ENCODE measurements at places on chromosomes 6 and 20.

DNA sequence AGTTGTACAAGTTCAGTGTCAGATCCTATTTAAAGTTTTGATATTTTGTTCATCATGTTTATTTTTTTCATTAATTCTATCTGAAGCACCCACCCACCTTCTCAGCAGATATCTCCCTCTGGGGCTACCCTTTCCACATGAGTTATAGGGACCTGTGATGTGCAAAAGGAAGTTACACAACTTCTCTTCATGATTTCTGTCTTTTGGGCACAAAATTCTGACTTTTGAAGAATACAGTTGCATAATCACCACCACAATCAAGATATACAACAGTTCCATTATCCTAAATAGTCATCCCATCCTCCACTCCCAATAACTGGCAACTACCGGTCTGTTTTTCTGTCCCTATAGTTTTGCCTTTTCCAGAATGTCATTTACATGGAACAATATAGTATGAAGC is 13.8 kb upstream of the FUCA2 start:
- no peak for DNase-seq

DNA sequence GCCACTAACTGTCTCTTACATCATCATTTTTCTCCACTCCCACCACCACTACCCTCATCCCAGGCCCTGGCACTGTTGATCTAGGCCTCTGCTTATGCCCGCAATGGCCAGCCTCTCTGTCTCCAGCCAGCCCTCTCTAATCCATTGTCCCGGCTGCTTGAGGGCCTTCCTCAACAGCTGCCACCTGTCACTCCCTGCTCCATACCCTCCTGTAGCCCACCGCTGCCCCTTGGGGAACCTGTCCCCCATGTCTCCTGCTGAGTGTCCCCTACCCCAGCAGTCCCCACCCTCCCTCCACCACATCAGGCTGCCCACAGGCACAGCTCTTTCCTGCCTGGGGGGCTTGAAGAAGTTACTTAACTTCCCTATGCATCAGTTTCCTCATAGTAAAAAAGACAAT is 13.4 kb downstream of the TEAD3 start:
- no peak for DNase-seq

- no peak for DNase-seq
These were observed 76.7 kb downstream of the MYB start for GRCh38 chr6:135257631-135258405.

GRCh38 chr6:168469521-168469920 is 28.5 kb downstream of the SMOC2 start:
- no peak for DNase-seq

GRCh38 chr20:44336086-44336485 is 757 bp upstream of the R3HDML start:
- no peak for DNase-seq

GRCh38 chr20:44247131-44247571 is at the start of gene GDAP1L1:
Gene GDAP1L1 (plus strand): TSS chr20:44247308. CDS start chr20:44247335, 27 bp downstream.
- DNase-seq: no peak

- DNase-seq: no peak
These were observed 2.8 kb downstream of the PREX1 start for GRCh38 chr20:48824830-48825565.

DNA sequence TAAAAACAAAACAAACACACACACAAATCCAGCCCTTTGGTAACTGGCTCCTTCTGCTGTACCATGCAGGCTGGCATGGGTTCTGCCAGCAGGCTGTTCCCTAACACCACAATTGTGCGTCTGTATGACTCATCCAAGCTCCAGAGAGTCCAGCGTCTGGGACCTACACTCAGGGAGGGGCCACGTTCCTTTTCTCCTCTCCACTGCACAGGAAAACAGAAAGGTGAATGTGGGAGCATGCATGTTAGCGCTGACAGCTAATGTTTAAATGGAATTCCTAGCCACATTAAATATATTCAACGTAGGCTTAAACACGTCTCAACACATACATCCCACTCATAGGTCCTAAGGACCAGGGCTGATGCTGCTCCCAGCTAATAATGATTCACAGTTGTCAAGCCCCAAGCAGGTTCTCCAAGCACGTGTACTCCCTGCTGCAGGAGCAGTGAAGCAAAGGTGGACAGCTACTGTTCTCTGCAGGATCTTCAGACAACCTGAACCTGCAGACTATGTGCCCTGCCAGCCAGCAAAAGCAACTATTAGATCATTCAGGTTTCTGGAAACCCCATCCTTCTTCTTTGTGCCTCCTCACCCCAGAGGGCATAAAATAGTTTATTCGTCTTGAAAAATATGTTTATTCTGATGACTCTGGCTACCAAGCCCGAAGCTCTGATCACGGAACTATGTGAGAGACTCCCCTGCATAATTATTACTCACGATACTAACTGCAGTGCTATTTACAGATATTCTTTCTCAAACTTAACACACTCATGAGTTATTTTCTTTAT is 20.9 kb downstream of the MAP1LC3A start:
- DNase-seq: peak; percentile 54

DNA sequence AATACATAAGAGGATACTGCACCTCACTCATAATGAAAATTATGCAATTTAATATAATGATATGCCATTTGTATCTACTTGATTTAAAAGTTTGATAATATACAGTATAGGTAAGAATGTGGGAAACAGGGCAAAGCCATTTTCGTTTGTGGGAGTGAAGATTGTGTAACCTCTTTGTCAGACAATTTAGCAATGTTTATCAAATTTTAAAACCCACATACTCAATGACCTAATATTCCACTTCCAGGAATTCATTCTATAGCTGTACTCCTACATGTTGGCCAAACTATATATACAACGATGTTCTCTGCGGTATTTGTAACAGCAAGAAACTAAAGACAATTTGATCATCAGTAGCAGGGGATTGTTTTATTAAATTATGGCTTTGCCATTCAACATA is 17.8 kb upstream of the FKBP5 start:
- DNase-seq: no peak

GRCh38 chr6:16837217-16837972 is 76.1 kb upstream of the ATXN1 start:
- DNase-seq: no peak

Data from NCI-H1694 (cell line).